ENCODE measurements at places on chromosomes 4 and X.

DNA sequence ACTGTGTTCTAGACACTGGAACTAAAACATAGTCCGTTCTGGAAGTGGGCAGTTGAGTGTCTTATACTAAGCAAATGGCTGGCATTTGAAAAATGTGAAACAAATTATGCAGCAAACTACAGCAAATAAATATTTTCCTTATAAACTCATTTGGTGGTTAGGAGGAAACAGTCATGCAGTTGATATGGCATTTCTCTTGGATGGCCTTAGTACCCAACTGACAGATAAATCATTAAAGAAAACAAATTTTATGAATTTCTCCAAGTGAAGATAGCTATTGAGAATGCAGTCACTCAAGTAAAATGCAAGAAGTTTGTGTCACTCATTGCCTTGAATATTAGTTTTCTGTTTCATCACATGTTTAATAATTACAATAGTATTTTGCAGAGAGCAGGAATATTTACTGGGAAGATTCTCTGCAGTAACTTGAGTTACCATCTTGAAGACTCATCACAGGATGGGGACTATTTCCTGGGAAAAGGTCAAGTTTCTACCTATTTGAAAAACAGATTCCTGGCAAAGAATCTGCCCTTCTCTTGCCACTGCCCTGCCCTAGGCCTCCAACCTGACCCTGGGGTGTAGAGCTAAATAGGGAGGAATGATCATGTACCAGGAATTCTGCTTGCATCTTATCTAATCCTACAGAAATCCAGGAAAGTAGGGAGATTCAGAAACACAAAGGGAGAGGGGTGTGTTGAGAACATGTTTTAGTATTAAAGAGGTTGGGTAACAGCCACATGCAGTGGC lies 105.9 kb downstream of the SH3RF1 start:
- DNase-seq = no peak

GRCh38 chr4:127737295-127737694 lies 7.1 kb downstream of the SLC25A31 start:
- no peak for DNase-seq

DNA sequence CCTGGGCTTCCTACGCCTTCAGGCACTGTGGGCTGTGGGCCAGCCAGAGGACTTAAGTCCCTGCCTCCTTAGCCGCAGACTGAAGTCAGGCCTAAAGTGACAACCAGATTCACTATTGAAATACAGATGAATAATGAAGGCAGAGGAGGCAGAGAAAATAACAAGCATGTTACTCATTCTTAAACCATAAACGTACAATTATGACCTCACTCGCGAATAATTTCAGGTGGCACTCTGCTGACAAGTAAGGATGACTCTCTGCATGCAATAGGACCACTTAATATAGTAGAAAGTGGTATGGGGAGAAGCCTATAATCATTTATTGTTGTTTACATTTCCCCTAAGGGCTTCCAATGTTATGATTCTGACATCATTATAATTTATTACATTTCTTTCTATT lies 409.2 kb upstream of the FGF13 start:
- no peak for DNase-seq

DNA sequence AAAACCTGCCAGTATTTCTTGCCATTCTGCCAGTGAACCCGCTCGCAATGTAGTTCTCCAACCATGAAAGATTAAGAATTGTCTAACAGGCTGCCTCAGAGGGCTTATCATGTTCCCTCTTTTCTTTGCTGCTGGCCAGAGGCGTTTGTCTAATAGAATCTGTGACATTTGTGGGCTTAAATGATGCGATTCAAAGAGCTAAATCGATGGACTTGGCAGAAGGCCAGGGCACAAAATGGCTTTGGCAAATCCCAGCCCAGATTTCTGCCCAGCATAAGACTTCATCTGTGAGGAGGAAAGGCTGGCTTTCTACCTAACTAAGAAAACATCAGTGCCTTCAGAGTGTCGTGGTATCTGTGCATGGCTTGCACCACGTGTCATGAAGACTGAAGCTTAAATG lies 79.9 kb downstream of the TRPC5OS start:
- no peak for DNase-seq

DNA sequence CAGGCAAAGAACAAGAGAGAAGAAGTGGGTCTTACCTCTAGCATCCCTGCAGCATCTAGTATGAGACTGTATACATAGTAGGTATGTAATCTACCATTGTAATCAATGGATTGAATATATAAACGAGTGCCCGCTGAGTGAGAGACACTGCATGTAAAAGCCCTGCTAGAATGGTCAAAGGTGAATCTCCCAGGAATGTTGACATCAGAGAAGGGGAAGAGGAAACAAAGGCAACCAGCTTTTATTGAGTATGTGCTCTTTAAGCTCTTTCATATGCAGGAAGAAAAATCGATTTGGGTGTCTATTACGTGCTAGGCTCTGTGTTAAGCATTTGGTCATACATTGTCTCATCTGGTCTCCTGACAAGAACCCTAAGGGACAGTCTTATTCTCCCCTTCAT lies 91.9 kb upstream of the KLHL13 start:
- DNase-seq = no peak

GRCh38 chrX:132714913-132715312 lies 226.1 kb upstream of the MBNL3 start:
- DNase-seq = no peak

DNA sequence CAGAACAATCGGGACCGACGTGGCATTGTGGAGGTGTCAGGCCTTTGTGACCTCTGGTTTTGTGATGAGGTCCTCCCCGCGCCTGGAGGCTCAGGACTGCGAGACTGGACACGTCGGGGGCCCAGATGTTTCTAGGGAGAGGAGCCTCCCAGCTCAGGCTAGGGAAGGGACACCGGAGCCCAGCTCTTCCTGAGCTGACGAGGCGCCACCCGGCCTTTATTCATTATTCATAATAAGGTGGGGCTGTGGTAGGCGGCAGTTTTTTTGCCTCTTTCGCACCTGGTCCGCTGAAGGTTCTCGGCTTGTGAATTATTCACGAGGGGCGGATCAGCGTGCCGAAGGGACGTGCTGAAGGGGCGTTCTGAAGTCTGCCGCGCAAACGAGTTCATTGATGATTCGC lies 2.3 kb upstream of the UBA1 start:
- DNase-seq = no peak

DNA sequence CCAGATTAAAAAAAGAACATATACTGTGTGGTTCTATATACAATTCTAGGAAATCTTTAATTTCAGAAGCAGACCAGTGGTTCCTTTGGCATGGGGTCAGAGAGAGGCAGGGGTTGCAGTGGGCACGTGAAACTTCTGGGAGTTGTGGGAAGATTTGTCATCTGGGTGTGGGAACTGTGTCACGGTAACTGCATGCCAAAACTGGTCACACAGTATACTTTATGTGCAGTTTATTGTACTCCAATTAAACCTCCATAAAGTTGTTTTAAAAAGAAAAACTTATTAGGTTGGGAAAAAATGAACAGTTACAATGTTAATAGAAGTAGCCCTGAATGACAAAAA lies 26.7 kb upstream of the STS start:
- DNase-seq = no peak

DNA sequence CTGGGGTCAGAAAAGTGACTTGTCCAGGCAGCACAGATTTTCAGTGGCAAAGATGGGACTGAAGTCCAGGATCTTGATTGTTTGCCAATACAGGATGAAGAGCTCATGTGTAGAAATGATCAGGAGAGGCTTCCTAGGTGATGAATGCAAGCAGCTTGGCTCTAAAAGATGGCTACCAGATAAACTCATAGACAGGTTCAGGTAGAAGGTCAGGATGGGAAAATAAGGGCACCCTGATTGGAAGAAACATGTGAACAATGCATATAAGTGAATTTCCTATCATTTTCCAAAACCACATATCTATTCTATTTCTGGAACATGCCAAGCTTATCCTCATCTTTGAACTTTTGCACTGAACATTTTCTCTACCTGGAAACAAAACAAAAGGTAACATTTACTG lies 87.7 kb downstream of the FAM13A start:
- DNase-seq = no peak

- no peak for DNase-seq
These were observed 66.9 kb upstream of the PLAC1 start for GRCh38 chrX:134725103-134725690.

DNA sequence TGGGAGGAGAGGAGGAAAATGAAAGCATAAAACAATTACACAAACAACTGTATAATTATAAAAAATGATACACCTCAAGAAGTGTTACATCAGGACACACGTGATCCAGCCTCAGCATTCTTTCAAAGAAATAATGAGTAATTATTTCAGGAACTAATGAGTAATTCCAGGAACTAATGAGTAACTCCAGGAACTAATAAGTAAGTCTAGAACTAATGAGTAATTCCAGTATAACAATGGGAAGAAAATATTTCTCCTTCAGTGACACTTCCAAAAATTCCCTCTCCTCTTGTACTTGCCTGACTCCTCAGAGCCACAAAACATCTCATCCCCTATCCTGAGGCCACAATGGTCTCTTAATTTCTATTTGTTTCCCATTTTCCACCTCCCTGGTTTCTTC lies 63.5 kb upstream of the COL25A1 start:
- no peak for DNase-seq

- no peak for DNase-seq
These were observed 653.2 kb upstream of the GALNT7 start for GRCh38 chr4:172515266-172515879.

DNA sequence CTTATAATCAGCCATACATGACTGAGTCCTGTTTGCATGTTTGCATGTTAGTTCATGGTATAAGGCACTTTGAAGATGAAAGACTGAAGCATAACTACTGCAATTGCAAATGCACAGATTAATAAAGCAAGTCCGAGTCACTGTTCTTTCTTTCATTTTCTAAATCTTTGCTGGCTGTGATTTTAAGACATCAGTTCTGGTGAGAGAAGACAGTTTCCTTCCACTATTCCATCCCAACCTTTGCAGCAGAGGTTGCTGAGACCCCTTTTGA lies 28.3 kb downstream of the RASL11B start:
- DNase-seq = no peak

DNA sequence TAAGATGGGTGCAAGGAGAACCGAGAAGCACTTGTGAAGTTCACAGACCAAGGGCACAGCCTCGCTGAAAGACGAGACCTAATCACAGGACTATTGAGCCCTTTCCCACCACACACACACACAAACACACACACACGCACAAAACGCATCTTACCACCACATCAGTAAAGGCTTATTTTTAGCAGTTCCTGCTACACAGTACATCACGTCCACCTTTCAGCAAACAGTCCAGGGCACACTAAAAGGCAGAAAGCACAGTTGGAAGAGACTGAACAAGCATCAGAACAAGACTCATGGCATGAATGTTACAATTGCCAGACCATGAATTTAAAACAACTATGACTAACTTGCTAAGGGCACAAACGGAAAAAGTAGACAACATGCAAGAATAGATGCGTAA lies 83.6 kb upstream of the MAPK10 start:
- DNase-seq = no peak

DNA sequence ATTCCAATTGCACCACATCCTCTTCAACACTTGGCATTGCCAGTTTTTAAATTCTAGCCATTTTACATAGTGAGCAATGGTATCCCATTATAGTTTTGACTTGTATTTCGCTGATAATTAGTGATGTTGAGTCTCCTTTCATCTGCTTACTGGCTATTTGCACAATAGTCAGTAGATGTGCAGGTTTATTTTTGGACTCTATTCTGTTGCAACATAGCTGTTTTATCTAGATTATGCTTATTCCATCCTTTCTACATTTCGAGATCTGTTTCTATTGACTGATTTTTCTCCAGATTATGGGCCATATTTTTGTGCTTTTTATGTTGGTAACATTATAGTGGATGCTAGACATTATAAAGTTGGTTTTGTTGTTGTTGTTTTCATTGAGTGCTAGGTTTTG lies 106.1 kb downstream of the WWC2 start:
- DNase-seq = no peak

GRCh38 chr4:36086261-36086786 lies 158.0 kb downstream of the ARAP2 start:
- DNase-seq = no peak

DNA sequence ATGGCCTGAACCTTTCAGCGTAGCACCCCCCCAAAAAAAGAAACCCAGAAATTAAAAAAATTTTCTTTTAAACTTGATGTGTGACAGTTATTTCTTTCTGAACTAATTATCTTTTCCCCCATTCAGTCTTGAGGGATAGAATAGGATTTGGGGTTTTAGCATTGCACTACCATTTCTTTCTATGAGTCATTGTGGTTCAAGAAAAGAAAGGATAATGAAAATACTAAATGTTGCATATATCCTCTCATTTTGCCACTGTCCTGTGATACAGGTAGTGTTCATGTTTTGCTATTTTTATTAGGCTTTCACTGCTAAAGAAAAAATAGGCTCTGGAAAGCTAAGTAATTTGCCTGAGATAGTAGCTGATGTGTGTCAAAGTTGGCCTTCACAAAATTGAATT lies 39.4 kb upstream of the DCK start:
- DNase-seq = no peak

- DNase-seq = peak; percentile 44
These were observed 151.8 kb downstream of the SLC7A11 start for GRCh38 chr4:138090150-138090917.

DNA sequence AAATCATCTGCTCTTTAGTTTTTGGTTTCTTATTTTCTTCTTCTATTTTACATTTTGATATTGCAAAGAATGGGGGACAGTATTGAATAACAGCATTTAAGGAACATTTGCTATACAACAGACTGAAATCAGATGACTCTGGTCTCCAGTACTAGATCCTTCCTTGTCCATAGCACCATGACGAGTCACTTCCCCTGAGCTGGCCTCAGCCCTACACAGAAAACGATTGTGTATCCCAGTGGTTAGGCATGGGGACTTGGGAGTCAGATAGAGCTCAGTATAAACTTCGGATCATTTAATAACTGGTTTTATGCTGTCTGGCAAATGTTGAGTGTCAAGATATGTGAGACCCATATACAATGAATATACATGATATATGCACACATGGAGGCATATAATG lies 44.7 kb upstream of the BEX4 start:
- no peak for DNase-seq

DNA sequence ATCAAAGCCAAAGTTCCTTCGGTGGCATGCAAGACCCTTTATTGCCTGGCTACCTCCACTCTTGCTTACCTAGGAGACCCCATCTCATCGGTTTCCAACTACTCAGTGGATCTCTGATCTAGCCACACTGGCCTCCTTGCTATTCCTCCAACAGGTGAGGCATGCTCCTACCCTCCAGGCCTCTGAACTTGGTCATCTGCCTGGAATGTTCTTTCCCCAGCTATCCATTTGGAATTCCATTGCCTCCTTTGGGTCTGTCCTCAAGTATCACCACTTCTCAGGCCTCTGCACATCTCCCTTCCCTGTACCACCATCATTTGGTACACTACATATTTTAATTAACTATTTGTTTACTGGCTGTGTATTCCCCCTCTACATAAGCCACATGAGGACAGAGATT lies 11.2 kb downstream of the LGI2 start:
- DNase-seq = no peak

GRCh38 chrX:8235026-8235425 lies 64.0 kb upstream of the VCX2 start:
- DNase-seq = no peak

Measured in D721Med (cell line).